ENCODE measurements at places on chromosomes 3 and 15.
A peak's percentile ranks its signal among the peaks of the same experiment; 100 is the strongest.

- no peak for DNase-seq
These were observed 876.6 kb downstream of the TUSC7 start for GRCh38 chr3:117586161-117586560.

DNA sequence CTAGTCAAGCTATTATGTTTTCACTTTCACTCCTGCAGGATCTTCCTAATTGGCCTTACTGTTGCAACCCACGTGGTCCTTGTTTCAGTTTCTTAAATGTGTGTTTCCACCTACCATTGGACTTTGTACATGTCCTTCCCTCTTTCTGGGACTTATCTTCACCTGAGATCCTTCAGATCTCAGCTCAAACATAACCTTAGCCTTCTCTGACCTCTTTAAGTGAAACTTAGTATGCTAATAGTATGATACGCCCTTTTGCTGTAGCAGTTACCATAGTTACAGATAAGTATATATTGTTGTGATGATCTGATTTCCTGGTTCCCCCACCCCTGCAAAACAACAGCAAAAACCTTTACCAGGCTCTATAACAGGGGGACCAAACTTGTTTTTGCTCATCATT is 35.2 kb downstream of the U2SURP start:
- no peak for DNase-seq

DNA sequence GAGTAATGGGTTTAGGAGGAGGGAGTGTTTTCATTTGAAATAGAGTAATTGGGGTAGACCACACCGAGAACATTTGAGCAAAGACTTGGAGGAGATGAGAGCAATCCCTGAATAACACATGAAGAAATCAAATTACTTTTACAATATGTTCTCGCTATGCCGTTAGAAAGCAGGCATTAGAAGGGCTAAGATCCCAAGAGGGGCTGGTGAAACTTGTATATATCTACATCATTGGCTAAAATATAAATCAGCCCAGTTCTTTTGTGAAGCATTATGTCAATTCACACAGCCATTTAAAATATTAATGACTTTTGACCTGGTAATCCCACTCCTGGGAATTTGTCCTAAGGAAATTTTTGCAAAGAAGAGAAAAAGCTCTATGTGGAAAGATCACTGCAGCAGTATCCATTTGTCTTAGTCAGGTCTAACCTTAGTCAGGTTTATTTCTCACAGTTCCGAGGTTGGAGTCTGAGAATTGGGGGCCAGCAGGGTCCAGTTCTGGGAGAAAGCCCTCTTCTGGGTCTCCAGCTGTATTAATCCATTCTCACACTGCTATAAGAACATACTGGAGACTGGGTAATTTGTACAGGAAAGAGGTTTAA is 31.0 kb downstream of the CCDC32 start:
- no peak for DNase-seq

DNA sequence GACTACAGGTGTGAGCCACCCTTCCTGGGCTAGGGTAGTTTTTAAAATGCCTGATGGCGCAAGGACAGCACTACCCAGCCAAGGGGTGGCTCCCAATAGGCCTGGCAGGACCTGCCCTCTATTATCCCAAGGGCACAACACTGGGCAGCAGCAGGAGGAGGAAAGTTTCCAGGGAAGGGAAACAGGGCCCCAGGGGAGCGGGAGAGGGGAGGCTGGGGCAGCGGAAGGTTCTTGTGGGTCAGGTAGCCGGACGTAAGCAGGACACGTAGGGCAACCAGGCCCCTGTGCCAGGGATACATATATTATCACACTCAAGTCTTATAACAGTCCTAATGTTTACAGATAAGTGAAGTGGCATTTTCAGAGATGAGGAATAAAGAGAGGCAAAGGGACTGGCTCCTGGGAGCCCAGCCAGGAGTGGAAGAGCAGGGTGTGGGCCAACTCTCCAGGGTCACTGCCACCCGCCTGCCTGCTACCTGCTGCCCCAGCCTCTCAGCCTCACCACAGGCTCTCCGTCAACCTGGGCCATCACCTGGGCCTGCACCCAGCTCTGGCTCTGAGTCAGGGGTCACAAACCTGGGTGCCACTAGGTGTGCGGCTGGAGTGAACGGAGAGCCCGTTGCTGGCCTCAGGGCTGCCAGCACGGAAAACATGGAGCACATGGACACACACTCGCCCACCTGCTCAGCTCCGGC is 73.2 kb upstream of the SNRPA1 start:
- DNase-seq = no peak

GRCh38 chr3:64084640-64085039 is 61.3 kb upstream of the PSMD6 start:
- DNase-seq = no peak

DNA sequence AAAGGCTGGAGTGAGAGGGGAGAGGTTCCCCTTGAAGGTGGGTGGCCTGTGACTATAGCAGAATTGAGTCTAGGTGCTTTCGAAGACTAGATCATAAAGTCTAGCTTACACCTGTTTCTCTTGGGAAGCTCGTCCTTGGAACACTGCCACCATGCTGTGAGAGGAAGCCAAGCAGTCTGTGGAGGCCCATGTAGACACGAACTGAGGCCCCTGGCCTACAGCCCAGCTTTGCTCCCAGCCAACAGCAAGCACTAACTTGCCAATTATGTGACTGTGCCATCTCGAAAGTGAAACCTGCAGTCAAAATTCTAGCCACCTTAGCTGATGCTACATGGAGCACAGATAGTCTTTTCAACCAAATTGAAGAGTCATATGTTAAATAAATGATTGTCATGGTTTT is 190.5 kb upstream of the NECTIN3 start:
- DNase-seq = no peak

GRCh38 chr15:25181293-25182097 is 226.7 kb downstream of the SNRPN start:
- no peak for DNase-seq

- no peak for DNase-seq
These were observed 141.5 kb downstream of the GADL1 start for GRCh38 chr3:30752970-30753369.

DNA sequence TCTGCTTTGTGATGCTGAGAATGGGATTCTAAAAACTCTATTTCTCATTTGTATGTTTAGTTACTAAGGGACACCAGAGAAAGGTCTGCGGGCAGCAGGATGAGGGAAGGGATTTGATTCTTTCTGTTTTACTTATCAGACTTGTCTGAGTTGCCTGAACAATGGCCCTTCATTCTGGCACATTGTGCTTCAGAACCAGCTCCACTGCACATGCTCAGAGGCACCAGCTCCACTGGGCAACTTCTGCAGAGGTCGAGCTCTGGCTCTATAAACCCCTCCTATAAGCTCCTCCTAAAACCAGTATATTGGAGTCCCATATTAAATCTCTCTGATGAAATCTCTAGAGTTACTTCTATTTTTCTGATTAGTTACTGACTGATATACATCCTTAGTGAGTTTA is 453.2 kb upstream of the CDIN1 start:
- no peak for DNase-seq

DNA sequence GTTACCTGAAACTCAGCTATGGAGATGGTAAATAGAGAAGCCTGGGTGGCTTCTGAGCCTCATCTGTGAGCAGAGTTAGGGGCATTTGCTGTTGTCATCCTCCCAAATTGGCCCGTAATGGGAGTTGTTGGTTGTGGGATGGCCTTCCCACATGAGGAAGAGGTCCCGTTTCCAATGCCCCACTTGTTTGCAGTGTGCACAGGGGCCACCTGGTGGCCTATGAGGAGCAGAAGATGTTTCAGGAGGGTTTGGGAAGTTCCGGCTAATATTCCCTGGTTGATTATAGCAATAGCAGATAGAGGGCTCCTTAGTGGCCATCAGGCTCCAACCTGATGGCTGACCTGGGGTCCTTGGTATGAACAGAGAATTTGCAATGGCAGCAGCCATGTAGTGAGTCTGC is 1546.5 kb downstream of the OTOL1 start:
- DNase-seq = no peak

- no peak for DNase-seq
These were observed 56.8 kb upstream of the TGFBR2 start for GRCh38 chr3:30549600-30549999.

DNA sequence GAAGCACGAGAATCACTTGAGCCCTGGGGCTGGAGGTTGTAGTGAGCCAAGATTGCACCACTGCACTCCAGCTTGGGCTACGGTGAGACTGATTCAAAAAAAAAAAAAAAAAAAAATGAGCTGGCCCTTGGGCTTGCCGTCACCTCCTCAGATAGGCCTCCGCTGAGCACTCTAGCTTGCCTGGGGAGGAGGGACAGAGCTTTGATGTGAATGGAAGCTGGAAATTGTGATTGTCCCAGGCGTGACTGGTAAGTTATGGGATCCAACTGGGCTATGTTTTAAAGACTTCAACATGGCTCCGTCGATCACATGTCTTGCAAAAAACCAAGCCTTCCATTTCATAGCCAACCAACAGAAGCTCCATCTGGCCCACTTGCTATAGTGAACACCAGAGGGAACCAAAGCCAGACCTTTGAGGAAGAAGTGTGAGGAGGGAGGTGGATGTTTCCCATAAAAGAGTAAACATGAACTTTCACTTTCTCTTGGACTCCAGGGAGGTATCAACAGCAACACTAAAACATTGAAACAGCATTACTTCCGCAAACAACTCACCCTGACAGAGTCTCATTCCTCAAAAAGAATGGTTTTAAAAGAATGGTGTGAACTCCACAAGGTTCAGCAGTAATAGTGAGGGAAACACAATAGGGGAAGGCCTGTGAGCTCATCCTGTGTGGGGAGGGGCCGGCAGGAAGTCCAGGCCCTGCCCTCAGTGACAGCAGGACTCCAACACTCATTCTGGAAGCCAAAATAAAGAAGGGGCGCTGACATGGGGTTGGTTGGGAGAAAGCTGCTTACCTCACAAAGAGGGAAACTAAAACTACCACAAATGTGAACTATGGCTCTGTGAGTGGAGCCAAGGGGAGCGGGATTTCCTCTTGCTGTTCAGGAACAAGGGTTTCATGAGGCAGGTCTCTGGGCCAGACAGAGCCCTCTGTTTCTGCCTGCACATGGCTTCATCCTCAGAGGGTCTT is 59.2 kb upstream of the IL12A start:
- DNase-seq = no peak

DNA sequence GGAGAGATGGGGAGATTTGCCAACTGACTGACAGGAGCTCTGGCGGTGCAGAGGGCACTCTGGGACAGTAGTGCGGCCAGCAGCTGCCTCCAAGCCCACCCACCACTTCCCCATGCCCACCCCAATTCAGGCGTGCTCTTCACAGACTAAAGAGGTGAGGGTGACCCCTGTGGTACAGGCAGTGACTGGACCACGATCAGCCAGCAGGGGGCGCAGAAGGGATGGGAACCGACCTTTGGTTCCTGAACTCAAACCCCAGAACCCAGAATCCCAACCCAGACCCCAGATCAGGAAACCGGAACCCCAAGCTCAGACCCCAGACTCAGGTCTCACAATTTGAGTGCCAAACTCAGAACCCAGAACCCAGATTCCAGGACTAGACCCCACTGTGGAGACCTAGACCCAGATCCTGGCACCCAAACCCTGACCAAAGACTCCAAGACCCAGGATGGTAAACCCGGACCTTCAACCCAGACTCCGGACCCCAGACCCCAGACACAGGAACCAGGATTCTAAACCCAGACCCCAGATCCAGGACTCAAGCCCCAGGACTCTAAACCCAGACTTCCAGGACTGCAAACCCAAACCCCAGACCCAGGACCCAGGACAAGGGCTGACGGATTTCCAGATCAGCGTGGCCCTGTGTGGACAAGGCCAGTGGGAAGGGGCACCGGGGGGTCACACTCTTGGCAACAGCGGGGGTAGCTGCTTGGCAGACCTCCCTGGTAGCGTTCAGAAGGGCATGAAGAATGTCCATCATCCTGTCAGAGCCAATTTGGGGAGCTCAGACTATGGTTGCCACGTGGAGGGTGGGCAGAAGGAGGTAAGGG is 3.7 kb upstream of the MYL3 start:
- DNase-seq = peak; percentile 74

DNA sequence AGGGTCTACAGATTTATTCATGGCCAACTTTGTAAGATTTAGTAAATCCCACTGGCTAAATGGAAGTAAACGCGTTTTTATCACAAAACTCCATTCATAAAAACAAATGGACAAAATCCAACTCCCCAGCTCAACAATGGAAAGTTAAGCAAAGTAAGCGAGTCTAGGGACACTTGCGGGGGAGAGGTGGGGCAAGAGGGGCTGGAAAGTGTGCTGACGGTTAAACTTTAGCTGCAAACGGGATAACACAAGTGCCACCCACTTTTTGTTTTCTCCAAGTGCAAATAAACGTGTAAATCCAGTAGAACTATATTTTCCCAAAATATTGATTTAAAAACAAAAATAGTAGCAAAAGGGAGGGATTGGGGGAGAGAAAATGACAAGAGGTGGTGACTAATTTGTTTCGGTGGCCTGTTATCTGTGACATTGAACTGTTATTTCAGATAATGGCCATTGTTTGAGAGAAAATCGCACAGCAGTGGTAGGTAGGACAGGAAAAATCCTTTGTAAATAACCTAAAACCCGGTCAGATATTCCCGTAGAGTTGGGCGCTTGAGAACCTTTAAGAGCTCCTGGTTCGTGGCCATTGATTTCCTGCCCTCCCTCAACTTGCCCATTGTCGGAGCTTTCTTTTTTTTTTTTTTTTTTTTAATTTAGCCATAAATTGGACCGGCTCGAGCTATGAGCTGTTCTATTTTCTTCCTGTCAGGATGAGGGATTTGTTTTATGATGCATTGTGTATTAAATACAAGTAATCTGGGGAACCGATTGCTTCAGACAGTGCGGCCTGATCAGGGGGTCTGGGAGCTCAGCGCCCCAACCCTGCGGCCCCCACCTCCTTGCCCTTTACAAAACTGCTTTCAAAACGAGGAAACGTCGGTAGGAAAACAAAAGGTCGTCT is 514.8 kb downstream of the MECOM start:
- no peak for DNase-seq

GRCh38 chr3:31002730-31003129 is 108.3 kb upstream of the GADL1 start:
- no peak for DNase-seq

- DNase-seq = no peak
These were observed 5.2 kb upstream of the PFN2 start for GRCh38 chr3:149975919-149976318.

DNA sequence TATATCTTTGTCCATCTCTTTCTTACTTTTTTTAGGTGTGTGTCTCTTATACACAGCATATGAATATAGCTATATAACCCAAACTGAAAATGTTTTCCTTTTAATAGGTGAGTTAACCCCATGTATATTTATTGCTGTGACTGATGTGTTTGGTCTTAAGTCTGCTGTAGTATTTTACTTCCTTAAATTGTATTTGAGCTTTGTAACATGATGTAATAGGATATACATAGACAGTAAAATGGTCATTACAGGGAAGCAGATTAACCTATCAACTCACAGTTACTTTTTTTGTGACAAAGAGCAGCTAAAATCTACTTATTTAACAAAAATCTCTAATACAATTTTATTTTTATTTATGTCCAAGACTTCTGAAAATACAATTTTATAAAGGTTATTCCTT is 51.8 kb upstream of the CDAN1 start:
- no peak for DNase-seq

GRCh38 chr3:103127098-103127630 is 692.3 kb downstream of the ZPLD1 start:
- DNase-seq = no peak

Measured in stimulated activated CD8-positive, alpha-beta memory T cell treated with anti-CD3 and anti-CD28 coated beads, Interleukin-2, amount 100 ng/mL, for 48 hours (primary cell).